Left renal pelvis (tissue), 4 donors: ENCODE measurements at places on chromosomes 12 and 14.

GRCh38 chr14:63212776-63213500 lies 8.7 kb downstream of the RHOJ start:
- DNase-seq: no peak

- DNase-seq: no peak
Observed at GRCh38 chr12:39872425-39872824, 233.5 kb downstream of the SLC2A13 start.

DNA sequence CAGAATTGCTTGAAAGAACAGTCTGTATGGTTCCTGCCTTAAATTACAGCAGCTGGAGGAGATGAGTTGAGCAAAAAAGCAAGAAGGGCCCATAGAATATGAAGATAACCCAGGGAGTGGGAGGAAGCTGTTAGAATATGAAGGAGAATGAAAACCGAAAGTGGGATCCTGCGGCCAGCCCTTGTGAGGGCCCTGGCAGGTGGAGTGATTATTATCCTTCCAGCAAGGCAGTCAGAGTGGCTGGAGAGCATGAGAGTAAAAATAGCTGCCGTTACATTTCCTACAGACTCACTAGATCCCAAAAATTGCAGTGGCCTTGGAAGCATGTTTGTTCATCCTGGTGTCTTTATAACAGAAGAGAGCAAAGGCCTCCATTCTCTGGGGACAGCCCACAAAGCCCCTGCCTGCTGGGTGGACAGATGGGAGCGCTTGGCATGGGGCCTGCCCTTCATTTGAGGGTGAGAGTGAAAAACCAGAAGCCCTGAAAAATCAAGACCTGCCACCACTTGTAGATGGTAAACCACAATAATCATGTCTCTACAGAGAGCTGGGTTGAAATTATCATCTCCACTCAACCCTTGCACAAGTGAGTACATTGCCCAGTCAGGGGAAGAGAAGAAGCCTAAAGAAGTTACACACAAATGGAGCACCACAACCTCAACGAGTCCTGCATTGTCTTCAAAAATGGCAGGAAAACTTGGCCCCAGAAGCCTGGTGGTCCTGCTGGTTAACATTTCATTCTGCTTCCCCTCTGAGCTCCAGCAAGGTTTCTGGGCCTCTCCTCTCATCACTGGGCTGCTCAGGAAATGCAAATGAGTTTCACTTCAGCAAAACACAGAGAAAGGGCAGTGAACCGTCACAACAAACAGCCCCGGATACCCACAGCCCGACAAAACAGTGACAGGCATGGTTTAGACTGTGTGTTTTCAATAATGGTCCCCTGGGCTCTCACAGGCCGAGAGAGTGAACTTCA lies 20.5 kb downstream of the ZDHHC22 start:
- no peak for DNase-seq

DNA sequence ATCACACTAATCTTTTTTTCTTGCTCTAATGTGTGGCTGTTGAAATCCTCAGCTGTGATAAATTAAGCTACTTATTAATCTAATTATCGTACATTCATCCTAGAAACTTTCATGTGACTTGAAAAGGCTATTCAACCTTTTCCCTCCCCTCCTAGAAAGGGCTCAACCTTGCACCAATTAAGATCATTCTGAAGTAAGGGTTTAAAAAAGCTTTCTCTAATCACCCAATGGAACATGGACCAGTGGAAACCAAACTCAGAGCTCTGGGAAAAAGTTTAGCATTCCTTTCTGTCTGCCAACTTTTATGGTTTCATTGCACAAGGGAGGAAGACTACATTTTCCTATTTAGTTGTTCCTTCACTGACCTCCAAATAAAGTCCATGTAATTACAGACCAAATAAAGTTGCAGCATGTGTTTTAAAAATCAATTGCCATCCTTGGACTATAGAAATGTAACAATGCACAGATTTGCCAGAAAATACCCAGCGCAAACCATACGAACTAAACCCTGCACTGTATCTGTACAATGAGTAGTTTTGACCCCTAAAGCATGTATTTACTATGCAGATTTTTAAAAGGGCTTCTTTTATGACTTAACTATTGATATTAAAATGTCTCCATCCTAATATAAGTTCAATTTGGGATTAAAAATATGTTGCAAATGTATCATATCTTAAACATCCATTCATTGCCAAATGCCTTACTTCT lies 142.6 kb upstream of the OTX2 start:
- no peak for DNase-seq

DNA sequence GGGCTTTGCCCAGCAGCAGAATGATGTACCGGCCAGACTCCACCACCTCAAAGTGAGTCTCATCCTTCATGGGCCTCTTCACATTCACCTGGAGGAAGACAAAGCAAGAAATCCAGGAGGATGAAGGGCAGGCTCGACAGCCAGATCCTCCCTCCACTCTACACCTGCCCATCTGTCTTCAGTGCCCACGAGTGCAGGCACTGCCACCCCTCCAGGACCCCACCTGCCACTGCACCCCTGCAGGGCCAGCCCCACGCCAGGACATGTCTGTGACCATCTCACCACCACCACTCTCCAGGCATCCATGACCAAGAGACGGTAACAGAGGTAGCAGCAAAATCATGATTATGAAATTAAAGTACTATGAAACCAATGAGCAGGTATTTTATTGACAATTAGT lies 84.3 kb upstream of the ANO2 start:
- DNase-seq: no peak

- DNase-seq: no peak
Observed at GRCh38 chr12:68350753-68351152, 18.6 kb upstream of the MDM1 start.

DNA sequence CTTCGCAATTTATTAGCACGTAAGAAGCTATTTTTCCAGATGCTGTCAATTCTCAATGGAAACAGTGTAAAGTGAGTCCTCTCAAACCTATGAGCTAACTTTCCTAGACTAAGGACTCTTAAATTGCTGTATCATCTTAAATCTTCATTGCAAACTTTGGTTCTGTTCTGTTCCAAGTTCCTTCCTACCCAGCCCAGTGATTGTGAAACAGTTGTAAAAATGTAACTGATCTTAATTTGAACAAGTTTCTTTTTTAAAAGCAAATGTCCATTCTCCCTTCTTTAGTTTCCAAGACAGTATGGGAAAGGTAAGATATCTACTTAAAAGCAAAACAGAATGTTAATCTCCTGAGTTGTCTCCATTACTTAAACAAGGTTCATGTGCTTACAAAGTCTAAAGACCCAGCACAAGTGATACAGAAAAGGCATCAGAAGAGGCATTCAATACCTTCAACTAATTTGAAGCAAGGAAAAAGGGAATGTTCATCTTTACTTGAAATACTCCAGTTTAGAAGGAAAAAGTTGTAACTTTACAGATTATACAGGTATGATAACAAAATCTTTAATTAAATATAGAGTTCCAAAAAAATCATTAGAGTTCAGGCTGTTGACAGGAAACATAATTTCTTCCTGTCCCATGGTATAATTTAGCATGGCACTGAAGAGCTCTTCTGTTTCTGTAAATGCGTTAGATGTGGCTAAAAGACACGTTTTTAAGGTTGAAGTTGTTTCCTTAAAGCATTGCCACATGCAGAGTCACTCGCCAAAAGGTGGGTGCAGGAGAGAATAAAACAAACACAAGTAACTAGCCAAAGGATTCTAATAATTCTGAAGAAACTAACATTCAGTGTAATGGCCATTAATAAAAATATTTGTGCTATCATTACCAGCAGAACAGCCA lies 101.5 kb upstream of the USP15 start:
- no peak for DNase-seq

GRCh38 chr14:68669603-68670358 lies 123.1 kb downstream of the ZFP36L1 start:
- no peak for DNase-seq

- no peak for DNase-seq
Observed at GRCh38 chr12:63918800-63919300, 74.3 kb downstream of the SRGAP1 start.

GRCh38 chr12:122981587-122982476 lies 1.4 kb downstream of the ARL6IP4 start:
- no peak for DNase-seq

- no peak for DNase-seq
Observed at GRCh38 chr12:79186506-79186905, 321.9 kb downstream of the SYT1 start.

GRCh38 chr12:62135553-62136200 lies 124.5 kb upstream of the USP15 start:
- no peak for DNase-seq

- DNase-seq: no peak
Observed at GRCh38 chr12:102023343-102023930, 38.4 kb downstream of the WASHC3 start.

DNA sequence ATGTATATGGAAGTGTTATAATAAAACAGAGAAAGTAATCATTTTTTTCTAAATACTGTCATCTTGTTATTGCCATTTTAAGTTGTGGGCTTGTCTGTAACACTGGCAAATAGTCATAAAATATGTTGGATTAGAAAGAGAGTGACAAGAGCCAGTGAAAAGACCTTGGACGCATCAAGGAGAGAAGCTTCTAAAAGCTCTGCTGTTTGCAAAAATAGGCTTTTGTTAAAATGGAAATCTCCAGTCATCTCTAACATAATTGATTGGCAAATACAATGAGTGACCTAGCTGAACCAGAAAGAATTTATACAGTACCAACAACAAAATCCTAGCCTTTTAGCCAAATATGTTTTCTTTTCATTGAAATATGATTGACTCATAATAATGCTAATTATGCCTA lies 245.8 kb upstream of the RMST start:
- DNase-seq: no peak

GRCh38 chr12:39588348-39588747 lies 31.3 kb downstream of the ABCD2 start:
- no peak for DNase-seq

GRCh38 chr12:120321382-120322202 lies 6.0 kb downstream of the PLA2G1B start:
- no peak for DNase-seq

DNA sequence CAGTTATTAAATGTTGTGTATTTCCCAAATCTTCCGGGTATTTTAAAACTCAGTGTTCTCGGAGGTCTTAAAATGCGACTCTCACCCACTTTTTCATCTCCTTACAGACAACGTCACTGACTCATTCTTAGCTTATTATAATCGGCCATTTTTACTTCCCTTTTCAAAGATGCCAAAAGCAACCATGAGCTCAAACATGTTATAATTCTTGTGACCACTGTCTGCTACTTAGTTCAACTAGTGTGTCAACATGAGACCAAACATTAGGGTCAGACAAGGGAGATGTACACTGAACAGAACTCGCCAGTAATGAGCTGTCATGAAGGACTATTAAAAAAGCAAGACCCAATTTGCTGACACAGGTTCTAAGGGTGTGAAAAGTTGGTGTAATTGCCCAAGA lies 4.2 kb upstream of the GRIP1 start:
- no peak for DNase-seq

DNA sequence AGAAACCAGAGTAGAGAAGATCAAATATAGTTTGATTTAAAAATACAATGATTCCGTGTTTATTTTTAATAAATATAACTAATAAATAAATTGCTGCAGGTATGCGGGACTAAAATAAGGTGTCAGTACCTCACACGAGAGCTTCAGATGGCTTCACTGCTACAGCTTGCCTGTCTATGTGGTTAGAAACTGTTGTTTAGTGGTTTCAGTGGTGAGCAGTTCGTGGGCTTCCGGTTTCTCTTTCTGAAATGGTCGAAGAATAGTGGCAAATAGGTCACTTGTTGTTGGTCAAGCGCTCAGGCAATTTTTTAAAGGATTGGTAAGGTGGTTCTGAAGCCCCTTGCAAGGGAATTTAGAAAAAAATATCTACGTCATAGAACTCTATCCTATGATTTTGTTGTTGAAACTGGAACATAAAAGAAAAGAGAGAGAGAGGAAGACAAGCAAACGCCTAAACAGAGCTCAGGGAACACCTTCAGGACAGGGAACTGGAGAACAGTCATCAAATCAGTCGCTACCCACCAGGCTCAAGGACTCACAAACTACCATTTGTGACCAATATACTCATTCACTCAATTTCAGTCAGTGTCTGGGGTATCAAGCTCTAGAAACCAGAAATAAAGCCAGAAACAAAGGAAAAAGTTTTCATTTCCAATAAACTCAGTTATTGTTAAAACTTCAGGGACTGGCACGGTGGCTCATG lies 31.3 kb downstream of the GABARAPL1 start:
- no peak for DNase-seq

DNA sequence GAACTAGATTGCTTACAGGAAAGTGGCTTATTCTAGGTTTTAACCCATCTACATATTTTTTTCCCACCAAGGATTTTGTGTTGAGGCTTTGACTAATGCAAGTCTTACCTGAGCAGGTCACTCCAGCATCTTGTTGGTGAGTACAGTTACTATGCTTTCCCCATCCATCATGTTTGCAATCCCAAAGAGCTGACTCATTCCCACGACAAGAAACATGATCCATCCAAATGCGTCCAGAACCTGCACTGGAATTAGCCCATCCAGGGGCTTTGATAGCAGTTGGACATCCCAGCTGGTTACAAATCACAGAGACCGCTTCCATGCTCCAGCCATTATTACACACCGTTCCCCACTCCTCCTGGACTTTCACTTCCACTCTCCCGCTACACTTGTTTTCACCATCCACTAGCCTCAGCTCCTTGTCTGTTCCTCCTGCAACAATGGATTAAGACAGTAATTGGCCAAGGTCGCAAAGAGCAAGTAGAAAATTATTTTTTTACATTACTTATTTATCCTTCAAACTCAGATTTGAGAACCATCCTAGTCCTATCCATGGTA lies 2.5 kb downstream of the CD163 start:
- no peak for DNase-seq

GRCh38 chr12:126747530-126748149 lies 1519.3 kb upstream of the TMEM132C start:
- DNase-seq: no peak

DNA sequence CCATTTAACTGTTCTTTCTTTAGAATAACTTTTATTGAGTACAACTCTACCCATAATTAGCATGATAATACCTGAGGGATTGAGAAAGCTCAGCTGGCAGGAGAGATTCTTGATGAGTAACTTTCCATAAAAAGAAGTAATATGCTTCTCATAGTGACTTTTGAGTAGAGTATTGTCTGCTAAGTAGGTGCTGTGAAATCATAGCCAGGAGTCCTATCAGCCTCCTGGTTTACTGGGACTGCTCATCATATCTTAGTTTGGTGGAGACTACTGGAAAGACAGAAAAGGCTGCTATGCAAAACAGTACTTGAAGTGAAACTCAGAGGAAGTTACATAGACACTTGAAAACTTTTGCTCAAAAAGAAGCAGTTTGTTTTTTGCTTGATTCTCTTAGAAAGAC lies 113.3 kb upstream of the ATP2B1 start:
- DNase-seq: no peak

DNA sequence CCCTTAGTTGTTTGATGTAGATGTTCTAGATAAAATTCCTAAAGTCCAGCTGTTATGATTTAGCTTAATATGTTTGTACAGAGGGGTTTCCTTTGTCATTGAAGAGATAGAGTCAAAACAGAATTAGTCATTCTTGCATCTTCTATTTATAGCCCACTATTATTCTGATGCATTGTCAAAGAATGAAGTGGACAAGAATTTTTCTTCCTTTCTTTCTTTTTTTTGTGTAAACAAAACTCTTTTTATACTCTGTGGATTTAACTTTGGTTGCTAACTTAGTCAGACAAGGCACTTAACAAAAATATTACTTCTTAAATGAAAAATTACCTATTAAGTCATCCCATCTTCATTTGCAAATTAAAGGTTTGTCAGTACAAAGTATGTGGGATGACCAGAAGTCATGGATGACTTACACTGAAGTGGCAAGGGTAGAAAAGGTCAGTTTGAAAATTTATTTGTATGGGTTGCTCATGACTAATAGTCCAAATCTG lies 215.6 kb upstream of the DDHD1 start:
- DNase-seq: no peak
